ENCODE measurements at places on chromosomes 5 and 9. TPM values are rescaled to one million over a fixed set of nuclear protein-coding genes. Genes with fewer than 3 reads are reported as not detected.

DNA sequence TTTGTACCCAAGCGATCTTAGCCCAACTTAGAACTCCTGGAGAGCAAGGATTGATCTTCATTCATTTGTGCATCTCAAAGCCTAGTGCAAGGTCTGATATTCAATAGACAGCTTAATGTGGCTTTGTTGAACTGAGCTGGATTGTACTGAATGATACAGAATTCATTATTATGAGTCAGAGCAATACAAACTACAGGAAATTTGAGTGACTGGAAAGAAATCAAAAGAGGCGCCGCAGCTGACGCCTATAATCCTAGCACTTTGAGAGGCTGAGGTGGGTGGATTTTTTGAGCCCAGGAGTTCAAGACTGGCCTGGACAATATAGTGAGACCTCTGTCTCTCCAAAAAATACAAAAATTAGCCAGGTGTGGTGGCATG is 58.6 kb downstream of the ENC1 start:
- DNase-seq: no peak

DNA sequence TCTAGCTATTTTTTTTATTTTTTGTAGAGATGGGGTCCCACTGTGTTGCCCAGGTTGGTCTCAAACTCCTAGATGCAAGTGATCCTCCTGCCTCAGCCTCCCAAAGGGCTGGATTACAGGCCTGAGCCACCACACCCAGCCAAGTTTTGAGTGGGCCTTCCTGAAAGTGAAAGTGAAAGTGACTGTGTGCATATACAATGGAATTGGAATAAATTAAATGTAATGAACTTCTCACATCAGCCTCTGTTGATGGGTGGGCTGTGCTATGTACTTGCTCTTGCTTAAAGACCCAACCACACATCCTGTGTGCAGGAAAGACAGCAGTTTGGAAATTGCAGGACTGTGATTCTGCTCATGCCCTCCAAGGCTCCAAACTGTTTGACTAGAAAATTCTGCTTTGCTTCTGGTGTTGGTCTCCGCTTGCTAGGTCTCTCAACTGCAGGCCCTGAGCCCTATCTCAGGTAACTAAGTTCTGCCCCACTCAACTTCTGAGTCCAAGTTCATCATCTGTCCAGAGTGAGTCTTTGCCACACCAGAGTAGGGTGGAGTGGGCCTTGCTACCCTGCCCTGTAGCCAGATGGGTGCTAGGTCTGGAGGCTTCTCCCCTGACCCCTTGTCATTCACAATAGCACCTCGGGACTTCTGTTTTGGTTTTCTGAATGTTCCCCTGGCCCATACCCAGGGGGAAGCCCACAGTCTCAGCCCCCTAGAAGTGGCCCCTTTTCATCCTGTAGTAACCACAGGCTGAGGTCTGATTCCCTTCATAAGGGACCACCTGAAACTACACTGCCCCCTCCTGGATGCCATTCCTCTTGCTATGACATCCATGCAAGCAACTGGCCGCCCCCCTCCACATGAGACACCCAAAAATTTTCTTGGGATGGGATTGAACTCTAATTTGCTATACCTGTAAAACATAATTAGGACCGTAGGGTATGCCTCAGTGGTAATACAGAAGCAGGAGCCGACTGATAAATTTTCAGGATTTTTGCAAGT is 36.5 kb upstream of the RAD23B start:
- no peak for DNase-seq

DNA sequence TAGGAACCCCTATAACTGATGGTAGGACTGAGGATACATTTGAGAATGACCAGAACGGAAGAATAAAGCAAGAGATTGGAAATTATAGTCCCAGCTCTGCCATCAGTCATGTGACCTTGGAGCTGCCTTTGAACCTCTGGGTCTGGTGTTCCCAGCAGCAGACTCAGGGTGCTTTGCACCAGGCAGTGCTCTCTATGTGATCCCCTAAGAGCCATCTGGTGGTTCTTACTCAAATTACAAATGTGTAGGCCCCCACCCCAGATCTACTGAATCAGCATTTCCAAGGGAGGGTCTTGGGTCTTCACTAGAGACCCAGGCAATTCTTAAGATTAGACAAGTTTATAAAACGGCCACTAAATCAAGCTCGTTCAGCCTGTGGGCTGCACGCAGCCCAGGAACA is 40.2 kb upstream of the PRDM12 start:
- no peak for DNase-seq

GRCh38 chr9:105421154-105421553 is 26.7 kb upstream of the FSD1L start:
- no peak for DNase-seq

LCN10 gene
- 2.5 TPM for polyA plus RNA-seq

Measured in renal cortex interstitium (tissue), 15 donors.